Stimulated activated CD4-positive, alpha-beta T cell treated with anti-CD3 and anti-CD28 coated beads, Interleukin-2, amount 100 ng/mL, for 24 hours (primary cell): ENCODE measurements at places on chromosomes 6 and 20.

DNA sequence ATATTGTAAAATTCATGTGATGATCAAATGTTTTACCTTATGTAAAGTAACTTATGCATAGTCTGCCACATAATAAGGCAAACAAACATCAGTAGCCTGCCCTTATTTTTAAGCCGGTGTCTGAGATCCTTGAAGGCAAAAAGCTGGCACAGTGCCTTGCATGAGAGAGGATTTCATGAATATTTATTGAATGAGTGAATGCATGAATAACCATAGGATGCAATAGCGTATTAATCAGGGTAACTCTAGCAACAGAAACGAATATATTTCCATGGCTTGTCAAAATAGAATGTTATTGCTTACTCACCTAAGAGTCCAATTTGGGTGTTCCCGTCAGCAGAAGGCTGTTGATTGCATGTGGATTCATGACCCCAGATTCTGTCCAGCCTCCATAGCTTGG lies 34.9 kb downstream of the BTBD3 start:
- no peak for DNase-seq

DNA sequence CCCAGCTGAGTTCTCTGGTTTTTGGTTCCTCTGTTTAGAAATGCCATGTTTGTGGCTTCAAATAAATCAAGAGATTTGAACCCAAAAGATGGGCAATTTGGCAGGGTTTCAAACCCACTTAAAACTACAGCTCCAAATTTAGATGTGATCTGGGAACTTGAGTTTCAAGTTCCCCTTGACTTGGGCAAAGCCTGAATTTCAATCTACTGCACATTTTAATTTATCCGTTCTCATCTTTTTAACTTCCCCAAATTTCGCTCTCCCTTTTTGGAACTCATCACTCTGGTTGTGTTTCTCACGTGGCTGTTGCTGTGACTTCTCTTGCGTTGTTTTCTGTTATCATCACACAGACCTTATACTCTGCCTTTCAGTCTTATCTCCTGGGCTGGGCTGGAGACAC lies 230.9 kb downstream of the CDC5L start:
- no peak for DNase-seq

DNA sequence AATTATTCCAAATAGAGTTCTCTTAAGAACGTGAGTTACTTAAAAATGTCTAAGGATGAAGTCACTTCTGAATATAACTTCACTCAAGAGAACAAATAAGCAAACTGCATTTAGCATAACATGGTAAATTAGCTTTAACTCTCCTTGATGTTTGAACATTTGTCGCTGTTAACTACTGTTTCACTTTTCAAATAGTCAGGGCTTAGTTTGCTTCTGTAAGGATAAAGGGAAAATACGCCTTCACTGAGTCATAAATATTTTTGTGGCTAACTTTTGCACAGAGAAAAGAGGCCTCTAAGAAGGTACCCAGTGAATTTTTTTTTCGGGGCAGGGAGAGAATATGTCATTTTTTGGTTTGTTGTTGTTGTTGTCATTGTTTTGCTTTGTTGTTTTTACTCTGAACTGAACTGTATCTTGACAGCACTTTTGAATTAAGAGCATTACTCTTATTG lies 8.1 kb downstream of the PTPN1 start:
- no peak for DNase-seq

DNA sequence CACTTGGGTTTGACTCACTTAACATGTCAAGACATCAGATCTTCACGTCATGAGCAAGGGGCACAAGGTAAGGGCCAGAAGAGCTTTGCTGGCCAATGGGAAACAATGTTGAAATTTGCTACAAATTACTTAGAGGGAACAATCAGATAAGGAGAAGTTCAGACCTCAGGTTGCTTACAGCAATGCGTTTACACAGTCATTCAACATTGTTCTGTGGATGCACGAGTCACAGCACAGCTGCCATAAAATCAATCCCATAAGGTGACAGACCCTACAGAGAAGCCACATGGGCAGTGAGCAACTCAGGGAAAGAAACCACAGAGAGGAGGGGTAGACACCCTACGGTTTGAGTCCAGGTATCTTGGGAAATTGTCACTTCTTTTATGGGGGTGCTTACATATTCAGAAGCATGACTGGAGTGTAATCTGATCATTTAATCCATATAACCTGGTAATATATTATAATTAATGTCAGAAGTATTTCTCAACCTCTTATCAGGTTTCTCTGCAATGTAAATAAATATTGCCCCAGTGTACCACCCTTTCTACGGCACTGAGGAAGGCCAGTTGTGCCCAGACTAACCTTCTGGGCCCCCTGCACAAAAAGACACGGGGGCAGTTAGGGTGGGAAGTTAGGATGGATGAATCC lies 2.3 kb upstream of the SLC22A2 start:
- DNase-seq: no peak

- DNase-seq: no peak
Observed at GRCh38 chr6:144646093-144647056, 361.2 kb downstream of the UTRN start.

GRCh38 chr6:81590314-81590691 lies 162.2 kb downstream of the TENT5A start:
- no peak for DNase-seq
